Epithelial cell of proximal tubule (primary cell): ENCODE measurements at places on chromosomes 5 and 9.

DNA sequence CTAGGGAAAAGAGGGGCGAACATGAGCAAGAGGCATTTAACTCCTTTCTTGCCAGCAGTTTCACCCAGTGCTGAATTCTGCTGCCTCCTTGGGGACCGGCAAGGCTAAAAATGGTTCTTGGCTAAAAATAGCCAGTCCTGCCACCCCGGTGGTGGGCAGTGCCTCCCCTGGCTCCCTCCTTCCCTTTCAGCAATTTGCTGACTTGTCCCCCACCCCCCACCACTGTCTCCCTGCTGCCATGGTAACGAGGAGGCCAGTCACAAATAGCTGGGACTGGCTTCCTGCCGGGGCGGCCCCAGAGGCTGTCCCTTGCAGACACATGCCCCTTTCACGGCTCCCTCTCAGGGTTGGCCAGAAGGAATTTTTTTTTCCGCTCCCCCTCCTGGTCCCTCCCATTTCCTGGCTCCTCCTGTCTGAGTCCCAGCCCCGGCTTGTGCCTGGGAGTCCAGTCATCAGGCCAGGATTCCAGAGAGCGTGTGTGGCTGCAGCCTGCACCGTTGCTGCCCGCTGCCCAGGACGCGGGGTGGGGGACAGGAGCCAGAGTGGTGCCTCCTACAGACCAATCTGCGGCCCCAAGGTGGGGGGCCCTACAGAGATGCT lies 130.3 kb downstream of the RGS3 start:
- DNase-seq, result peak; percentile 84

- no peak for DNase-seq
Observed at GRCh38 chr9:95273369-95274022, 44.0 kb downstream of the FANCC start.

DNA sequence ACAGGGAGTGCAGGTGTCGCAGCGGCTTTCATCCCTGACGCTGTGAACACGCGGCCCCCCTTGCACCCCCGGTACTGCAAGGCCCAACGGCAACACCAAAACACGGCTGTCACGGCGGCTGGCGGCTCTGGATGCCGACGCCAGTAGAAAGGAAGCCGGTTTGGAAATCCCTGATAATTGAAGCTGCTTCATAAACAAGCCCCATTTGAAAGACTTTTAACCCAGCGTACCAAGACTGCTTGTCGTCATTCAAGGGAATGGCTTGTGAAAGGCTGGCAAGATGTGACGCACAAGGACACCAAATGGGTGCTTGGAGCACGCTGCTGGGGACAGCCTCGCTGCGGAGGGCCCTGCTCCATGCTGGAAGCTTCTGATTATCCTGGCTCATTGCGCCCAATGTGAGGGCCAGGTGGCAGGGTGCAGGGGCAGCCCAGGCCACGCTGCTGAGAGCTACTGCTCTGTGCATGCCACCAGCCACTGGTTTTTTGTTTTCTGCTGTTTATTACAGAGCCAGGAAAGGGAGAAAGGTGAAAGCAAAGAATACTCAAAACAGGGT lies 63.1 kb downstream of the GTF3C4 start:
- DNase-seq, result no peak

DNA sequence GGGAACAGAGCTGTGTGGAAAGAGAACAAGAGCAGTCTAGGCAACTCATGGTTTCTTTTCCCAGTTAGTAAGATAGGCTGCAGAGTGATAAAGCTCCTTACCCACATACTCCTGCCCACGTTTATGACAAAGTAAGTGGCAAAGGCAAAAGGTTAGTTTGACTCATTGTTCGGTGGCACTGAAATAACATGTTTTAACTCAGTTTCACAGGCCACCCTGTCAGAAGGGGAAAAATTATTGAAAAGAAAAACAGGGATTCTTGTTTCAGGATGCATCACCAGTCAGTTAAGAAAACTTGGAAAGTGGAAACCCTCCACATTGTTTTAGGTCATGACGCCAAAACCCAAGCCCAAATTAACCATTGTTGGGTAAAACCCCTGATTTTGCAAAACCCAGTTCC lies 22.3 kb upstream of the DAB2 start:
- no peak for DNase-seq

DNA sequence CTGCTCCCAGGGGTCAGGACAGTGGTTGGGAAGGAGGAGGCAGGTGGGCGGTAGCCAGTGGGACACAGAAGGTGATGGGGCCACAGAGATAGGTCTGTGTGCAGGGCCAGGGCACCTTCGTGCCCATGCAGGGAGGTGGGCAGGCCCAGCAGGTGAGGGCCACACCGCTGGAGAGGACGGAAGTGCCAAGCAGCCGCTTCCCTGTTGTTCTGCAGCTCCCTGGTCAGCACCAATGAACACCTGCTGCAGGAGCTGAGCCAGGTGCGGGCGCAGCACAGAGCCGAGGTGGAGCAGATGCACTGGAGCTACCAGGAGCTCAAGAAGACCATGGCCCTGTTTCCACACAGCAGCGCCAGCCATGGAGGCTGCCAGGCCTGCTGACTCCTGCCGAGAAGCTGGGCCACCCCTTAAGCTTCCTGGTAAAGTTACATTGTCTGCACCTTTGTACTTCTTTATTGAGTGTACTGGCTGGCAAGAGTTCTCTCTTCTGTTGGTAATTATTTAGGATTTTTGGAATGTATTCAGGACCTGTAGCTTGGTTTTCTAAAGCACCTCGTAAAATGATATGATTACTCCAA lies 40.3 kb downstream of the TPPP start:
- no peak for DNase-seq

- DNase-seq, result no peak
Observed at GRCh38 chr5:8897316-8897715, 648.6 kb downstream of the SEMA5A start.

DNA sequence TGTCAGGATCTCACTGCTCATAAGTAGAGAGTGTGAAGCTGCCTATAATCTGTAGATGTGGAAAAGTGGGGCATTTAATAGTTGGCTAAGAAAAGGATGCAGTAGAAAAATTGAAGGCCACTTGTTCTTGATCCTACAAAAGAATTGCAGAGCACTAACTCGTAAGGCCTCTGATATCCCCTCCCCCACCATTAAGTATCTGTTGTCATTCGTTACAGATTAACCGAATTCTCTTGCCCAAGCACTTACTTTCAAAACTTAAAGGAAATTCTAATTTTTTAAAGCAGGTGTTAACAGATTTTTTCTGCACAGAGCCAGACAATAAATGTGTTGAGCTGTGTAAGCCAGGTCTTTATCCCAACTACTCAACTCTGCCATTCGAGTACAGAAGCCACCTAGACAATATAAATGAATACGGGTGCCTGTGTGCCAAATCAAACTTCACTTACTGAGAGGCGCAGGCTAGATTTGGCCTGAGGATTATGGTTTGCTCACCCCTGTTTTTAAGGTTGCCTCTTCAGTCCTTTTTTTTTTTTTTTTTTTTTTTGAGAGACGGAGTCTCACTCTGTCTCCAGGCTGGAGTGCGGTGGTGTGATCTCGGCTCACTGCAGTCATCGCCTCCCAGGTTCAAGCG lies 234.8 kb downstream of the RFK start:
- no peak for DNase-seq

DNA sequence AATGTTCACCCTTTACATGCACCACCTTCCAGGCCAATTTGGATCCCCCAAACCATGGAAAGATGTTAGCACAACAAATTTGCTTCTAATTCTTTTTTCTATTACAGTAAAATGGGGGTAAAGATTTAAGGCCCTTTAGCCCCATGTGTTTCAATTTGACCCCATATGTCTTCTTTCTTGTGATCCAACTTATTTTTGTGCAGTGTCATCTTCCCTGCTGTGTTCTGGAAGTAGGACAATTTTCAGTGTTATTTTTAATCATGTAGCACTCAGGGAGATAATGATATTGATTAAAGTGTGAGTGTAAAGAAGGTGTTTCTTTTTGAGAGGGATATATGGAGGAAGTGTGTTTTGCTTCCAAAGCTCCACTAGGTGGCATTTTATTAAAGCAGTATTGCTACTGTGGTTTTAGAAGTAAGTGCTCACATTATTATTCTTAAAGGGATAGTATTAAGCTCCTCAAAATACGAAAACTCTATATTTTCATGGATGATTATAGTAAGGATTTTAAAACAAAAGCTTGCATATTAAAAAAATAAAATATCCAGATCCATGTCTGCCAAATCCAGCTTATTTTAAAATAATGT lies 118.7 kb upstream of the ATP10B start:
- no peak for DNase-seq

GRCh38 chr5:87399720-87400119 lies 13.0 kb downstream of the CCNH start:
- DNase-seq, result no peak

- DNase-seq, result no peak
Observed at GRCh38 chr9:73037613-73038012, 84.8 kb upstream of the ALDH1A1 start.

DNA sequence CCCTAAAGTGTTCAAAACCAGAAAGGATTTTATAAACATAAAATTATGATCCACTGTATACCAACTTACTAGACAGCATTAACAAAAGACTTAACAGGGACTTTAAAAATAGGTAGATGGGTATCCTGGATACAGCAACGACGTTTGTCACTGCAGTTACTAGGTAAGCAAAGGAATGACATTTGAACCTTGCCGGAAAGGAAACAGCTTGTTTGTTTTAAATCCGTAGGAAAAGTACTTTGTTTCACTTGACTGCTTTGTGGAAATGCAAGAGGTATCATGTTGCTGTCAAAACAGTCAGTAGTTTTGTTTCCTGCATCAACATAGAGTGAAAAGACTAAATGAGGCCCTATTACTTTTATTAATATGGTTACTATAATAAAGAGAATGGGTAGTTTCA lies 122.9 kb downstream of the CDC42SE2 start:
- DNase-seq, result peak; percentile 69

- DNase-seq, result no peak
Observed at GRCh38 chr5:74272831-74273451, 367.6 kb downstream of the ENC1 start.

GRCh38 chr5:97009212-97009898 lies 73.5 kb downstream of the LNPEP start:
- DNase-seq, result no peak

DNA sequence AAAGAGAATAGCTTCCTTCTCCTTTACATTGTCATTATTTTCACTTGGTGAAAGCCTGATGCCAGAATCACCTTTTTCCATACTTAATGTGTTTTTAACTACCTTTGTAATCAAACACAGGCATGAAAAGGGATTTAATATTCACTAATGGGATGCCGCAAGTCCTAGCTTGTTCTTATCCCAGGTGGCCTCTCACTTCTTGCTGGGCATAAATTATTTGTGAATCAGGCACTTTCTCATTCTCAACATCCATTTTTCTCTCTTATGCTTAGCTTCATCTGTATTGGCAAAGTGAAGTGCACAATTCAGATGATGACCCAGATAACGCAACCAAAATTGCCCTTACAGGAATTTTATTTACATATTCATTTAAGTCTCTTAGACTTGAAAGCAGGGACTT lies 10.9 kb downstream of the ACTL7B start:
- DNase-seq, result no peak

DNA sequence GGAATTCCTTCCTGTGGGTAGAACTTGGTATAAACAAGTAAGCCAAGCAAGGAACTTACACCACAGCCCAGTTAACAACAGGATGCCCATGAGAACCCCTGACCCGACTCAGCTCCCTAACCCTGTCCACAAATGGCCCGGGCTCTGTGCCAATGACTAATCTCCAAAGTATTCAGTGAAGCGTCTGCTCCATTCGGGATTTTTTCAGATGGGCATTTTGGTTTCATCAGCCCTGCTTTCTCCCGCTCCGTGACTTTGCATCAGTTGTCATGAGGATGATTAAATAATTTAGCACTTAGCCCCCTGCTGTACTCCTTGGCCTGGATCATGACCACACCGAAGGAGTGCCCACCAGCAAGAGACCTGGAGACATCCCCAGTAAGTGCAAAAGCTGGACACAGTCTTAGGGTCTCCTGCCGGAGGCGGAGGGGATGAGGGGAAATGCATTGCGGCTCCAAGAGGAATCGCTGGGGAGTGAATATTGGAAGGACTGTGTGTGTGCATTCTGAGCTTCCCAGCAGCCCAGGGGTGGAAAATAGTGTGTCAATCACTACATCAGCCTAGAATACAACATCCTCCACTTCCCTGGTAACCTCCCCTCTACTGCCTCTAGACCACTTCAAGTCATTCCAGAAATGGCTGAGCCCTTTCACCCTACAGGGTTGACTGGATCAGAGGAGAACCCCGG lies 41.4 kb upstream of the DNAH5 start:
- peak; percentile 92 for DNase-seq

GRCh38 chr5:131883984-131884383 lies 61.5 kb downstream of the MEIKIN start:
- no peak for DNase-seq

DNA sequence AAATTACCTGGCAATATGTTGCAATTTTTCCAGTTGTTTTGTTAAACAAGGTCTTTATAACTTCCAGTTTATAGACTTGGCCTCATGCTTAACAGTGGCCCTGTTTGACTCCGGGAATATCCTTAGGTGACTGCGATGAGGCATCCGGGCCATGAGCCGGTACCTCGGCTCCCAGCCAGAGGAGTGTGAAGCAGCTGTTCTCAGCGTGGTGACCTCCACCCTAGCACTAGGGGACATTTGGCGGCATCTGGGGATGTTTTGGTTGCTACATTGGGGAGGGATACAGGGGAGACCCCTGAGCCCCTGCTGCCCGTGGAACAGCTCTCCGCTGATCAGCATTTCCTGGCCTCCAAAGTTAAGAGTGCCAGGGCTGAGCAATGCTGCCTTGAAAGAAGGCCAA lies 533.4 kb downstream of the IRX1 start:
- no peak for DNase-seq

DNA sequence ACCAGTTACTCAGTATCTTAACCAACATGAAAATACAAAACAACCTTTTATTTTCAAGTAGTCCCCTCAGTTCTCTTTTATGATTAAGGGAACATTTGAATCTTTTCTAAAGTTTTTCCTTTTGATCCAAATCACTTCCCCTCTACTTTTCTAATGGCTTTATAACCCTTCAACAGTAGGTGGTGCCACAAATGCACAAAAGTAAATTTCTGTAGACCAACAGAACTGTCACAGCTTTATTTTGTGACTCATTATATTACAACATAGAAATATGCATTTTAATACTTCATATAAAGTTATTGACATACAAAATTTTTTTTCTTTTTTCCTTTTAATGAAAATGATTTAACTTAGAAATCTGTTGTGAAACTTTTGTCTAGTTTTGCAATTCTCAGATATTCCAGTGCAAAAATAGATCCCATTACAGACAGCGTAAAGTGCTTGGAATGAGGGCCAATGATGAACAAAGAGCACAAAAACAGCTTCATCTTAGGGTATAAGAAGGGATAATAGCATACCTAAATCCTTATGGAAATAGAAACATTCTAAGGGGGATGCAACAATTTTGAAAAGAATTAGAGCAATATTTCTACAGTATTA lies 17.0 kb downstream of the NIPSNAP3B start:
- DNase-seq, result no peak

- DNase-seq, result no peak
Observed at GRCh38 chr5:178990491-178990890, 4.6 kb downstream of the GRM6 start.

DNA sequence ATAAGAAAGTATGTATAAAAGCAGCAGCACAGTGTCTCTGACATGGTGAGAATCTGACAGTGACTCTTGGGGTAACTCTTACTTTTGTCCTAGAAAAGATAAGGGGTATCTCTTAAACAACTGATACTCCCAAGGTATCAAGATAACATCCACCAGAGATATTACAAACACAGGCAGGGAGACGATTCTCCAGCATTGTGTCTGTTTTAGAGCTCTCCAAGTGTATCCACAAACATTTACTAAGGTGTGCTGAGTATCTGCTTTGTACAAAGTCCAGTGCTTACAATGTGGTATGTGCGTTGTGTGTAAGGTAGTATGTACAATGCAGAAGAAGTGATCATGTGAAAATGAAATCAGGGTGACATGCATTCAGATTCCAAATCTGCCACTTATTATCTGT lies 4.4 kb upstream of the TMEM245 start:
- DNase-seq, result no peak

GRCh38 chr9:96177005-96177718 lies 124.8 kb downstream of the HSD17B3 start:
- DNase-seq, result no peak
